Putamen (tissue), 1 donor: ENCODE measurements at places on chromosomes 12 and 14.

DNA sequence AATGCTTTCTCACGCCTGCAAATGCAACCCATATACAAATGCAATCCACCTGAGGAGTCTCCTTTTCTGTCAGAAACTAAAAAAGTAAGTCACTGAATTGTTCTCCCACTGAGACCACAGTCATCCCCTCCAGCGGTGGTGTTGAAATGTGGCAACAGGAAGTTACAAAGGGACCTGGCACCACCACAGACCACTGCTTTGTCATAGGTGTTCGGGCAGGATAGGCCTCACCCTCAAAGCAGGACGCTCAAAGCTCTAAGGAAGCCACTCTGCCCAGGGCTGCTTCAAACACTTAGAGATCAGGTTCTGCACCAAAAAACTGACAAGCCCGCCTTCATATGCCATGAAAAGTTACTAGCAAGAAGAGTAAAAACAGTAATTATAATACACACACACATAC lies 11.3 kb downstream of the PHLDA1 start:
- no peak for DNase-seq

GRCh38 chr12:22672951-22673350 lies 48.0 kb downstream of the ETNK1 start:
- no peak for DNase-seq

- no peak for DNase-seq
Observed at GRCh38 chr12:86249851-86250250, 6.3 kb downstream of the MGAT4C start.

GRCh38 chr14:59328454-59328853 lies 136.7 kb downstream of the GPR135 start:
- DNase-seq: no peak

GRCh38 chr12:69343357-69343756 lies 4.8 kb upstream of the LYZ start:
- DNase-seq: no peak

DNA sequence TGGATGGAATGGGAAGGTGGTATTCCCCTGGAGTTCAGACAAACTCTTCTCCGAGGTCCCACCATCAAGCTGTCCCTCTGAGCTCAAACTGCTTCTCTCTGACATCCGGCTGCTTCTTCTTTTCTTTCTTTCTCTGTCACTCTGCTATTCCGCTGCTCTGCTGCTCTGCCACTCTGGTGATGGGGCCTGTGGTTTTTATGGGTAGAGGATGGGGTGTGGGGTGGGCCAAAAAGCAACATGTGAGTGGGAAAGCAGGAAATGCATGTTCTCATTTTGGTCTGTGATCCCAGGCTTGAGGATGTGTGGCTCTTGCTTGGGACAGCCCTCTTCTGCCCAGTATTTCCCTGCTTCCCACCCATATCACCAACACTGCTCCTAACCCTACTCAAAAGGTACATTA lies 30.6 kb downstream of the CLECL1 start:
- DNase-seq: no peak
